ENCODE measurements at places on chromosomes 16 and 17.
A peak's percentile ranks its signal among the peaks of the same experiment; 100 is the strongest.

DNA sequence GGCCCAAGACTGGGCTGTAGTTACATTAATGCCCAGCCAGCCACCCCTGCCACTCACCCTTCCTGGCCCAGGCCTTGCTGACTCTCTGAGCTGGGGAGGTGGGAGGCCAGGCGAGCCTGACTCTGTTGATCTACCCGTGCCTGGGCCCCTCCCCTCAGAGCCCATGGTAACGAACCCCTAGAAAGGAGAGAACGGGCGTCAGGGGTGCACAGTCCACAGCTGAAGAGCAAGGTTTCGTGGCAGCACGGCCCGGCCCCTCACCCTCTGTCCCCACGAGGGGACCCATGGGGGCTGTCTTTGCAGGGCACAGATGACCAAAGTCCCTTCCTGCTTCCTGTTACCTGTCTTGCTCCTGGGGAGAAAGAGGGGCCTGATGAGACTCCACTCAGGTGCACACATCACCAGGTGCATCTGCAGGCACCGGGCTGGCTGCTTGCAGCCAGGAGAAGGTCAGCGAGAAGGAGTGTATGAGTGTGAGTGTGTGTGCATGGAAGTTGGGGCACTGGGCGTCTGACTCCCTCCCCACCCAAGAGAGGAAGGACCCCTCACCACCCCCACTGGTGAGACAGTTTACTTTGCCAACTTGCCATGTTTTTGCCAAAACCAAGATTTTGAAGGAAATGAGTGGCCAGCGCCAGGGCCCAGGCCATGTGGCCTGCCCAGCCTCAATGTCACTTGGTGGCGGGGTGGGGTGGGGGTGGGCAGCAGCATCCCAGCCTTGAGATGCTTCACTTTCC, 359.1 kb downstream of the SEC14L1 start:
- DNase-seq, result peak; percentile 70

- no peak for DNase-seq
Measured at GRCh38 chr17:79666111-79666510, 55.3 kb upstream of the RBFOX3 start.

GRCh38 chr17:49266233-49266632, 35.6 kb upstream of the PHOSPHO1 start:
- no peak for DNase-seq

GRCh38 chr17:79838522-79839274, 542 bp downstream of the CBX4 start:
- DNase-seq, result peak; percentile 88

DNA sequence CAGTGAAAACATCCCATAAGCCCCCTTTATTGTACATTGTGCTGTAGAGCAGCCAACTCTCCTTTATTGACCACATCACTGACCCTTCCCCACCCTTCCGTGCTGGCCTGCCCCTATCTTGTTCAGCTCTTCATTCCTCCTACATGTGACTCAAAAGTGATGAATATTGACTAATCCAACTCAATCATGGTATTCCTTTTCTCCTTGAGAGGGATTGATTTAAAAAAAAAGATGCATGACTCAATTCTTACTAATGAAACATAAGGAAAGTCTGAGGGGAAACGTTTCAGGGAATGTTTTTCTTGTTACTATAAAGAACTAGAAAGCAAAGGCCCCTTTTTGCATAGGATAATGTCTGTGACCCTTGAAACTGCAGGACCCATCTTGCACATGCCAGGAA, 125.2 kb upstream of the SOX9 start:
- no peak for DNase-seq

DNA sequence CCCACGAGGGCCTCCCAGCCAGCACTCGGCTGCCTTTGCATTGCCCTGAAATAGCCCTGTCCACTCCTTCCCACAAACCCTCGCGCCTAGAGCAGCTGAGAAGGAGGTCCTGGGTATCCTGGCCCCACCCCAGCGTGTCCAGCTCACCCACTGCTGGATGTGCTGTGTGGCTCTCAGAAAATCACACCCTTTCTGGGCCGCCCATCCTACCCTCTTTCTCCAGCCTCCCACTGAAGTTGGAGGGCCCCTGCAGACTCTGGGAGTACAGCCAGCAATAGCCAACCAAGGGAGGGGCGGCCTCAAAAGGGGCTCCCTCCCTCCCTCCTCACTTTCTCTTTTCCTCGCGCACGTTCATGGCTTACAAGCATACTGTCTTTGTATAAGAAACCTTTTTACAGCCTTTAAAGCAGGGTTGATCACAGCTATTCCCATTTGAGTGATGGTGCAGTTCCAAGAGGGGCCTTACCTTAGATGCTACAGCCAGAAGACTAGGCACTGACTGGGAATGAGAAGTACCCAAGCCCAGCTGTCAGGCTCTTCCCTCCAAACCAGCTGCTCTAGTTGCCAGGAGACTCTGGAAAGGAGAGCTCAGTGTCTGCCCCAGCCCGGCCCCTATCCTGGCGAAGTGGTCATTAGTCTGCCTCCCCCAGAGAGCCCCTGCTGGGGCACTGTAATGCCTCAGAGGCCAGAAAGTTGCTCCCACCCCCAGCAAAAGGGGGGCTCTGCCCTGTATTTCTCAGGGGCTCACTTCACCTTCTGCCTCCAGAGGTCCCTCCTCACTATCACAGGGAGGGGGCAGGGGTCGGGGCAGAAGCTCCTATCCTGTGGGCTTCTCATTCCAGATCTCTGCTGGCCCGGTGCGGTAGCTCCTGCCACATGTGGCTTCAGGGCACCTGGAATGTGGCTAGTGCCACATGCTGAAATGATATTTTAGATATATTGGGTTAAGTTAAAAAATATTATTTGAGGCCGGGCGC, 38.1 kb downstream of the DCAKD start:
- DNase-seq, result no peak

GRCh38 chr17:80743181-80743771, 198.6 kb downstream of the RPTOR start:
- no peak for DNase-seq

GRCh38 chr17:6862825-6863224, 31.3 kb upstream of the TEKT1 start:
- no peak for DNase-seq

DNA sequence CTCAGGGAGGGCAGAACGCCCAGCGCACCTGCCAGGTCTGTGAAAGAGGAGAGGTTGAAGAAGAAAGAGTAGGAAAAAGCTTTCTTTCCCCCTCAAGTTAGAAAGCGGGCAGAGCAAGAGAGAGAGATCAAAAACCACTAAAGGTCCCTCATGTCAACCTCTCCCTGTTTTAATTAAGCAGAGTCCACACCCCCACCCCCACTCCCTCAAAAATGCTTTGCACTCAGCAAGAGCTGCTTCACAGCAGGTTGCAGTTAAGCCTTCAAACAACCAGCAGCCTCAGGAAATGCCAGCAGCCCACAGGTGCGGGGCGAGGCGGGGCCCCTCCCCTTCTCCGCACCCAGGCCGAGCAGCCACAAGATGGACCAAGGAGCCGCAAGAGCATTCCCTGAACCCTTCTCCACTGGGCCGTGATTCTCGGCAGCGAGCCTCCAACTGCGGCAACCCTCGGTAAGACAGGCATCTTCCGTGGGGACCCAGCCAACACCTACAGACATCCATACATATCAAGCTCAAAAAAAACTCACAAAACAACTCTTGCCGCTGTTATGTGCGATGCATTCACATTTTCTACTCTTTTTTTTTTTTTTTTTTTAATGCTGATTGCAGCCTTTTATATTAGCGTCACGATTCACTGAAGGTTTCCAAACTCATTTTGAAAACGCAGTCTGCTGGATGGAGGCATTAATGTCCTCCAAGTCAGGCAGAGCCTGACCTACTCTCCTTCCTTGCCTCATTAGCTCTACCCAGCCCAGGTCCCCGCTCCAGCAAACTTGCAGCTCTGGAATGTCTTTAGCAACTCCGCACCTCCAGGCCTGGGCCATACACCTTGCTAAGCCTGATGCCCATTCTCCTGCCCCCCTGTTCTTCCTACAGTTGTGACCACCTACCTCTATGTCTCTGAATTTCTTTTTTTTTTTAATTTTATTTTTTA, 66.1 kb downstream of the AXIN2 start:
- DNase-seq, result peak; percentile 82

- DNase-seq, result no peak
Measured at GRCh38 chr16:74608944-74609343, 2.0 kb upstream of the GLG1 start.

GRCh38 chr16:53059672-53060071, 4.9 kb downstream of the CHD9 start:
- DNase-seq, result no peak

DNA sequence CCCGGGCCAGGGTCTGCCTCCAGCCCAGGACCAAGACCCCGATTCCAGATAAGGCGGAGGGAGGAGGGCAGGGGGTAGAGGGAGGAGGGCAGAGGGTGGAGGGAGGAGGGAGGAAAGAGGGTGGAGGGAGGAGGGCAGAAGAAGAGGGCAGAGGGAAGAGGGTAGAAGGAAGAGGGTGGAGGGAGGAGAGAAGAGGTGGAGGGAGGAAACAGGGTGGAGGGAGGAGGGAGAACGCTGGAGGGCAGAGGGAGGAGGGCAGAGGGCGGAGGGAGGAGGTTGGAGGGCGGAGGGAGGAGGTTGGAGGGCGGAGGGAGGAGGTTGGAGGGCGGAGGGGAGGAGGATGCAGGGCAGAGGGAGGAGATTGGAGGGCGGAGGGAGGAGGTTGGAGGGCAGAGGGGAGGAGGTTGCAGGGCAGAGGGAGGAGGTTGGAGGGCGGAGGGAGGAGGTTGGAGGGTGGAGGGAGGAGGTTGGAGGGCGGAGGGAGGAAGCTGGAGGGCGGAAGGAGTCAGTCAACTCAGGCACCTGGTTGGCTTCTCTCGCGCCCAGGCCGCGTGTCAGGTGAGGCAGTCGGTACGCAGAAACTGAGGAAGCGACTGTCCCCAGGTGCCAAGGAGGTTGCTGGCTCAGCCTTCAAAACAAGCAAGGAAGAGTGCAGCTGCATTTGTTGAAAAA, 65.2 kb downstream of the KLHDC4 start:
- no peak for DNase-seq

DNA sequence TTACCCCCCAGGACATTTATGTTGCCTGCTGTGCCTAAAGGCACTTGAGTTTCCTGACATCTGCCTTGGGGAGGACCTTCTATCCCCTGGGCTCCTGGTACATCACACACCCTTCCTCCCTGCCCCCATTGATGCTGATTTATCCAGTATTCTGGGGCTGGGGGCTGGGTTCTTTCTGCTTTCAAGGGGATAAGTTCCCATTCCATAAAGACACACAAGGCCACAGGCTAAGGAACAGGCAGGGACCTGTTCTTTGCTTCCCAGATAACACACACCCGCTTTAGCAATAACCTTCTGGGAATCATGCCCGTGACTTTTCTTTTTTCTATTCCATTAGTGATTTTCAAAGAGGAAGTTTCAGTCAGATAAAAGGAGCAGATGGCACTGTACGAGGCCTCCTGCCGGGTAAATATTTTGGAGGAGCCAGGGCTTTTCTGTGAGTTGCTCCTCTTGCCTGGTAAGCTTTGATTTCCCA, 30.6 kb downstream of the CHD9 start:
- DNase-seq, result no peak

- DNase-seq, result peak; percentile 52
Measured at GRCh38 chr17:40862985-40863733, 3.9 kb downstream of the KRT12 start.

GRCh38 chr17:9269350-9270035, 248.2 kb downstream of the NTN1 start:
- no peak for DNase-seq

All from kidney (tissue), 22 donors.